ENCODE measurements at places on chromosomes 1 and 21. TPM values are rescaled to one million over a fixed set of nuclear protein-coding genes. Genes with fewer than 3 reads are reported as not detected.

DNA sequence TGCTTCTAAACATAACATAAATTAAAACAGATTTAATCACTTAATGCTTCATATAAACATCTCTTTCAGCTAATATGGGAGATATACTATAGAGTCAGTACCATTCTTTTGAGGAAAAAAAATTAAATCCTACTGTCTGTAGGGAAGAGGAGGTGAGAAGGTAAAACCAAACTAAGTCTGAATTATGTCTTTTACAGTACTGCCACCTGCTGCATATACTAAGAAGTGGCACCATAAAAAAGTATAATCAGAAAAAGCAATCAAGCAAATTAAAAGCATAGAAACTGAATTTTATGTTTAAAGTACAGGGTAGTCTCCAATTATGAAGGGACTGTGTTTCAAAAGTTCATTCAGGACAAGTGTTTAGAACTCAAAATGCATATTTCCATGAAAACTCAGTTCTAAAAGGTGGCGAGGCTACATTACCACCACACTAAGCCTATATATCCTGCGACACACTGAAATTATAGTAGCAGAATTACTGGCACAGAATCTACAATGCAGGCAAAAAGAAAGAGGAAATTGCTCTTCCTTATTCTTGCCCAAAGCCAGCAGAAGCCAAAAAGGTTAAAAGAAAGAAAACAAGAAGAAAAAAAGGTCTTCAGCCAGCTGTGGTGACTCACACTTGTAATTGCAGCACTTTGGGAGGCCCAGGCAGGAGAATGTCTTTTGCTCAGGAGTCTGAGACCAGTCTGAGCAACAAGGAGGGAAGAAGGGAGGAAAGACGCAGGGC is 9.0 kb downstream of the NSL1 start:
- DNase-seq, result peak; percentile 53

GRCh38 chr1:84143796-84144565 is at the start of gene PRKACB:
Gene PRKACB (plus strand): TSS chr1:84144271. CDS start chr1:84144362, 91 bp downstream.
- peak; percentile 29 for DNase-seq

DNA sequence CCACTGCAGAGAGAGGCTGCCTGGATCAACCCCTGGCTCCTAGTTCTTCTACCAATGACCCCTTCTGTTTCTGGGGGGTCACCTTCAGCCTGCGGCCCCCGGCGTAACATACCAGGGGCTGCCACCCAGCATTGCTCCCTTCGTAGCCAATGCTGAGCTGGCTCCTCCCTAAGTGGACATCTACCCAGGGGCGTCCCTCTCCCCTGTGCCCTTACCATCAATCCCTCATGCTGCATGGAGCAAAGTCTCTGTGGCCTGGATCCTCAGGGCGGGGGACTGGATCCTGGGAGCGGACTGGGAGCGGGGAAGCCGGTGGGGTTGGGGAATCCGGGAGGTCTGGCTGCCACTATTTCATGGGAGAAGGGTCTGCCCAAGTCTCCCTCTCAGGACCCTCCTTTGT is 28.6 kb downstream of the TRIM67 start:
- DNase-seq, result no peak

DNA sequence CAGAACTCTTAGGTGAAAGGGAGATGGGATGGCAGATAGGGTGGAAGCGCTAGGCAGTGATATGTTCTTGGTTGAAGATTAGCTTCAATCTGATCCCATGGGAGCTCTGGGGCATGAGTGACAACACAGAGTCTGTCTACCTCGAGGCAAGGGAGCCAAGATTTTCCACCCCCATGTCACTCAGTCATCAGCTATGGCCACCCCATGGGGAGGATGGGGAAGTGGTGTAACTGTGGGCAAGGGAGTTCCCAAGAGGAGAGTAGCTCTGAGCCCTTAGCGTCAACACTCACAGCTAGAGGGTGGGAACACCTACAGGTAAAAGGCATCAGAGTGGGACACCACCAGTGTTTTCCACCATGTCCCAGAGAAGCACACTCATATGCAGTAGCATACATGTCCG is 30.3 kb upstream of the C1QA start:
- no peak for DNase-seq

- no peak for DNase-seq
These were observed 36.5 kb downstream of the LHX4 start for GRCh38 chr1:180266275-180267210.

GRCh38 chr1:212178851-212179250 is 106.4 kb upstream of the PPP2R5A start:
- no peak for DNase-seq

DNA sequence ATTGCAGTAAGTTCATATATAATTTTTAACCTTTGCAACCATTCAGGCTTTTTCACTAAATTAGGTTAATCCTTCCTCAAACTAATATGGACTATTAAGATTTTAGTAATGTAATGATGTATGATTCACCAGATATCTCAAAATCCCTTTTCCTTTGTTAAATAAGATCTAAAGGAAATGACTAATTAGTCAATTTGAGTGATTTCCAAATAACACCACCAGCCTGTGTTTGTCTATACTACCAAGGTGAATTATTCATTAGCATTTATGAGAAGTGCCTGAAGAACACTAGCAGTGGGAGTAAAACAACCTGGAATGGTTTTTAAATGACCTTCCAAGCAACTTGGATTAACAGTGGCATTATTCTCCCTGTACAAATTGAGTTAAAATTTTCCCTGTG is 670.6 kb upstream of the PKN2 start:
- no peak for DNase-seq

DNA sequence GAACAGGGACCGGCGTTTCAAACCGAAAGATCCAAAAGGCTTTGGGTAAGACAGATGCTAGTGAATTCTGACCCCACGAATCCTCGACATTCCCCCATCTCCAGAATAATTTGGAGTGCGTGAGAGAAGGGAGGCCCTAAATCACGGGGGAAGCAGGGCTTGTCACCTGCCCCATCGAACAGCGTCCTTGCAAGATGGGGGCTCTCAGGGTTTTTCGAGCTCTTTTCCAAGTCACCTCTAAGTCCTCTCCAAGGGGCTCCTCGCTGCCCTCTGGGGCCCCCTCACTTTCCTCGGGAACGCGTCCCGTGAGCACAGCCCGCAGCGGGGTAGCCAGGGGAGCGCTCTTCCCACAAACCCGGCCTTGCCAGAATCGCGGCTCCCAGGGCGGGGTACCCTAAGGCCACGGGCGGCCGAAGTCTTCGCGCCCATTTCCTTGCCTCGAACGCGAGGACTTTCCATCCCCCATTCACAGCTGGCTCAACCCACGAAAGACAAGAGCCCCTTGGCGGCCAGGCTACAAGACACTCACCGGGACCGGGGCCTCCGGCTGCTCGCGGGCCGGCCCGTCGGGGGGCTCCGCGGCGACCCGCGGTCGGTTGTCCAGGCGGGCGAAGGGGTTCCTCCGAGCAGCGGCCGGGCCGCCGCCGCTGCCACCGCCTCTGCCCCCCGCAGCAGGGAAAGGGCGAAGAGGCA is 546 bp downstream of the DONSON start:
- peak; percentile 21 for DNase-seq

DNA sequence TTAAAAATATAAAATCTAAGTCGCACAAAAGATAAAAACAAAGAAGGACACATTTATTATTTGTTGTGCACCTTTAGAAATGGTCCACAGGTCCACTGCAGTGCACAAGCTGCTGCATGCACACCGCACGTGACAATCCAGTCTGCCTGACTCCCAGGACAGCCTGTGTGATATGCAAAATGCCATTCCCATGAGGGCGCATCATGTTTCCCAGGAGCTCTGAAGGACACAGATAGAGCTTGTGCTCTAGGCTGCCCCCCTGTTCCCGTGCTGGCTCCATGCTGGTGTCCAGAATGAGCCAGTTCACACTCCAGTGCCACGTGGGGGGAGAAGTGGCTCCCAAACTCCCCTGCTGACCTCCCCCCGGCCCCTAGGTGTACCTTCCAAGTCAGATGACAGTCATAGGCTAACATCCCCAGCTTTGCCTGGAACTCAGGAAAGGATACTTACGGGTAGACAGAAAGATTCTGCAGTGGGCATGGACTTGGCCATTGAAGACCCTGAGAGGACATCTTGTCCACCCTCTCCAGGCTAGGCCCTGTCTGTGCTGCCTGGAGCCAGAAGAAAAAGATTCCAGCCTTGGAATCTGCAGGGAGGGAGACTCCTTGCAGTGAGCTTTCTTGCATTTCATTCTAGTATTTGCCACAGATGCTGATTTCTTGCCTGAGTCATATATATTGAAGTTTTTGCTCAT is 26.3 kb downstream of the RAB7B start:
- DNase-seq, result peak; percentile 57

DNA sequence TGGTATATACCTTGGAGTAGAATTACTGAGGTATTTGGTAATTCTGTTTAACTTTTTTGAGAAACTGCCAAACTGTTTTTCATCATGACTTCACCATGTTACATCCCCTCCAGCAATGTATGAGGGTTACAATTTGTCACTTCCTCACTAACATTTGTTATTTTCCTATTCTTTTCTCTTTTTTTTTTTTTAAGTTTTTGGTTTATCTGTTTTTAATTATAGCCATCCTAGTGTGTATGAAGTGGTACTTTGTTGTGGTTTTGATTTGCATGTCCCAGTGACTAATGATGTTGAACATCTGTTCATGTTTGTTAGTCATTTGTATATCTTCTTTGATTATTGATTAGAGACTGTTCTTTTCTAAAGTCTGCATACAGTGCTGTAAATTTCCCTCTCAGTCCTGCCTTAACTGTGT is 147.3 kb downstream of the HS2ST1 start:
- no peak for DNase-seq

The CDK18 gene
- total RNA-seq, result 2.7 TPM

The ASCL5 gene
- total RNA-seq, result not detected

The NDUFV3 gene
- total RNA-seq, result 45.8 TPM

The SV2A gene
- total RNA-seq, result 19.4 TPM

The TMEM240 gene
- total RNA-seq, result not detected
